ENCODE measurements at places on chromosomes 7 and 10.

GRCh38 chr7:7533831-7534430 is 1.7 kb downstream of the COL28A1 start:
- DNase-seq: no peak

DNA sequence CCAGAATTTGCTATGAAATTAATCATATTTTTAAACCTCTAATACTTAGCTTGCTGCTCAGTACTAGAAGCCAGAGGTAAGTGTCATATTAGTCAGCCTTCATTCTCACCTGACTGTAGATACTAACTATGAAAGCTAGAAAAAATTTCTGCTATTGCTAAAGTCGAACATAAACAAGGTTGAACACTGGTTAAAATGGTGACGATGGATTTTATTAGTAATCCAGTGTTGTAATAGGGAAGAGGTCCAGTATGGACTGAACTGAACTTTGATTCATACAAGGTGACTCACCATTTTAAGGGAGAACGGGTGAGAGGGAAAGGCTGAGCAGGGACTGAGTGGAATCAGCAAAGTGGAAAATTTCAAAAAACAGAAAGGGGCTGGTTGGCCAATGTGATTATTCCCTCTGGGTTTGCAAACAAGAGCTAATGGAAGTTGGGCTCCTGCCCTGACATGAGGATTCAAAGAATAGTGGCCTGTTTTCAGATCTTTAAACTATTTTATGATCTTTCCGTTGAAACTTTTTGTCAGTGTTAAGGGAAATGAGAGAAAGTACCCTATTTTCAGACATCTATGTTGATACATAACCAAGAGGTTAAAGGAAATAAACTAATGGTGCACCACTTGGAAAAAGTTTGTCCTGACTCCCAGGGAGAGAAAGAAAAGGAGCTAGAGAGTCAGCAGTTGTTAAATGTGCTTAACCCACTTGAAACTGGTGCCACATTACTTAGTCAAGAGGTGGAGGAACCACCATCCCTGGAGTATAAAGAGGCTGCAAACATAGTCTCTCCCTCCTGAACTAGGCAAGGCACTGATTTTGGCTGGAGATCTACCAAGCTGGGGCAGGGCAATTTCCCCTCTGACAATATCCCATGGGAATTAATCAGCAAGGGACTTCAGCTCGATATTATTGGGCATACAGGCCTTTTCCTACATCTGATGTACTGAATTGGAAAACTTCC is 15.3 kb upstream of the AKR1C1 start:
- no peak for DNase-seq

DNA sequence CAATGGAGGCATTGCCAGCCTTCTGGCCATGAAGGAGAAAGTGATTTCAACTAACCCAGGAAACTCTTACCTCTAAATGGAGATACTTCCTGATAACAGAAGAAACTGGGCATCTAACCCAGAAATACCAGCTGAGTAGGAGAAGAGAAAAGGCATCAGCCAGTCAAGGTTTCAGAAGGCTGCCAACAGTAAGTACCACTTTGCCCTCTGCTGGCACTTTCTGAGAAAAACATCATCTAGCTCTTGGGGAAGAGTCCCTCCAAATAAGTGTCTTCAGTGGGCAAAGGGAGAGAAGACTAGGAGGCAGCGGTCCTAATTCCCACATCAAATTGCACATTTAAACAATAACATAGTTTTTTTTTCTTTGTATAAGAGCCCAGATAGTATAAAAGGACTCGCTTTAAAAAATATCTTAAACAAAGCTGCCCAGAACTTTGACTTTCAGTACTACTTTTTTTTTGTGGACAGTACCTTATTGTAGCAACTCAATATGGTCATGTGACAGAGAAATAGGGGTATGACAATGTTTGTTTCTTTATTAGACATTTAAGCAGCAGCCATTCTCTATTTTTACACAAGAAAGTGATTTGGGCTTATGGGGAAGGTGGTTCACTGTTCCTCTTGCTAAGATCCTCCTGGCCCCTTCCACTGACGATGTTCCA is 157.3 kb downstream of the CTTNBP2 start:
- no peak for DNase-seq

DNA sequence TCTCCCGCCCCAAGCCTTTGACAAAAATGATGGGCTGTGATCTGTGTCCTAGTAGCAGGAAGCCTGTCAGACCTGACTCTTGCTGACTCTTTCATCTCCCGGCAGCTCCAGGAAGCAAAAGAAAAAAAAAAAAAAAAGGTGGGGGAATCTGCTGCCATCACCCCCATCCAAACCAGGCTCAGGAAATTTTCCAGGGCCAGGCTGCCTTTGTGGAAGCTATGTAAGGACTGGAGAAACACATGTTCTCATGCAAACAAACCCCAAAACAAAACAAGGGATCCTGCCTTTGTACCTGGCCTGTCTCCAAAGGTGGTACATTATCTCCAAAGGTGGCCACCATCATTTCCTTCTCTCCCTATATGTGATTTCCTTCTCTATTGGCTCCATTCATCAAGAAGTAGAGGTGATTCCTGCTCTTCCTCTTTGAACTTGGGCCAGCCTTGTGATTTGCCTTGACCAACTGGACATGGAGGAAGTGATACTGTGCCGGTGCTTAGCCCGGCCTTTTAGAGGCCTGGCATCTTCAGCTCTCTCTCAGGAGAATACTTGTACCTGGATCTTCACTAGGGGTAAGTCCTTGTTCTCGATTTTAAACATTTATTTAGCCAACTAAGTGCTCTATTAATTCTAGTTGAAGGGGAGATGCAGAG is 192.2 kb upstream of the SVIL start:
- DNase-seq: peak; percentile 71

DNA sequence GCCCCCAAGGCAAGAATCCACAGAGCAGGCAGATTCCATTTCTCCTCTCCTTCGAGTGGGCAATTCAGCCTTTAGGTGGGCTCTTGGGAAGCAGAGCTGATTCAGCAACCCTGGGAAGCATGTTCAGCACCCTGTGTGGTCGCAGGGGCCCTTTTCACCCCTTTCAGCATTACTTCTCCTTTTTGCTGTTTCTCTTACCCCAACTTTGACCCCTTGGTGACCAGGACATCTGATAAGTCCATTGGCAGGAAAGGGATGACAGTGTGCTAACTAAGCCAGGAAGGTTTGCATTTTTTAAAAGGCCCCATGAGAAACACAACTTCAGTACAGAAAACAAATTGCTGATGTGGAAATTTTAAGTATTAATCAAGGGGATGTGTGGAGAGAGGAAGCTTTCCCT is 283.7 kb upstream of the NRP1 start:
- no peak for DNase-seq

- no peak for DNase-seq
Measured at GRCh38 chr10:100333661-100334440, 3.8 kb upstream of the PKD2L1 start.

Data from skin of body (tissue), 3 donors.